Mucosa of descending colon (tissue), 3 donors: ENCODE measurements at places on chromosomes 5 and 9.

DNA sequence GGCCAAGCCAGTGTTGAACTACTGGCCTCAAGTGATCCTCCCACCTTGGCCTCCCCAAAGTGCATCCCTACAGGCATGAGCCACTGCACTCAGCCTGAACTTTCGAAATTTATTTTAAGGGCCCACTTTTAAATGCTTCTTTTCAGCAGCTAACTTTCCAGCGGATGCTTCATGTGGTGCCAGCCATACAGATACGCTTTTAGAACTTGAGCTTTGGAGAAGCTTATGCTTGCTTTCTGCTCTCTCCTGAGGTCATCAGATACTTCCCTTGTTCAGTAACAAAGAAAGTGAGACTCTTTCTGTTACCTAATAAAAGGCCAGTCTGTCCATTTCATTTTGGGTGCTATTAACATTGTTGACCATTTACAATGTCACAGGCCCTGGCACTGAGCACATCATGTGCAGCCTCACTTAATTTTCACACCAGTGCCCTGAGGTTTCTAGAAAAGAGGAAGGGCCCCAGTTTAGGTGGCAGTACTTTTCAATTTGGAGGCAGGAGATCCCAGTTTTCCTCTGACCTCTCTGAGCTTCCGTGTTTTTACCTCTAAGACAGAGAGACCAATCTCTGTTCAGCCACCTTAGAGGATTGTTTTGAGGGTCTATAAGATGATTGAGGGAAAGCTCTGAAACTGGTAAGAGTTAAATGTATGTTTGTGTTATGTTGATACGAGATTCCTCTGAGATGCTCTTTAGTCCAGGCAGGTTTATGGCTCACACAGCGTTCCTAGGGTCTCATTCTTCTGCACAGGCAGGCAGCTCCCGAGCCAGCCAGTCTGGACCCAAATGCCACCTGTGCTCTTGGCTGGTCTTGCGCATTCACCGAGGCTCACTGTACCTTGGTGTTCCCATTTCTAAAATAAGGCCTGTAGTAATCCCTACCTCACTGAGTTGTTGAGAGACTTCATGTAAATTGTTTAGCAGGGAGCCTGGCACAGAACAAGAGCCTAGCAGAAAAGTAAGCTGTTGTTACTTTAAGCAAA, 4.4 kb downstream of the ABL1 start:
- DNase-seq: no peak

- DNase-seq: no peak
These were observed 796 bp upstream of the TPRN start for GRCh38 chr9:137201205-137201868.

- no peak for DNase-seq
These were observed 301.5 kb upstream of the CCNG1 start for GRCh38 chr5:163135849-163136248.

DNA sequence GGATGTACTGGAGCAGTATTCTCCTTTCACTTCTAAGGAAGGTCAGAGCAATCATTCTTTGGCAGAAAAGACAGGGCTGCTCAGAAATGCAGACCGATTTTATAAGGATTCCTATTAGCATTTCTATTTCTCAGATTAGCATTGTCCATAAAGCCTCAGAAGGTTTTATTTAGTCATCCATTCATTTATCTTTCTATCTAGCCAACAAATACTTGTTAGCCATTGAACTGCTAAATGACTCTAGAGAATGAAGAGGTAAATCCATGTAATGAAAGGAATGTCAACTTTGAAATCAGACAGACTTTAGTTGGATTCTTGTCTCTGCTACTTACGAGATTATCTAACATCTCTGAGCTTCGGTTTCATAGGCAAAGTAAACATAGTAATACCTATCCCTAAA, 165.2 kb downstream of the SLC25A46 start:
- DNase-seq: no peak

GRCh38 chr9:136606687-136607333, 55.9 kb upstream of the EGFL7 start:
- DNase-seq: peak; percentile 71

- DNase-seq: no peak
These were observed 27.4 kb downstream of the RCL1 start for GRCh38 chr9:4820168-4820567.

- DNase-seq: no peak
These were observed 8.4 kb upstream of the HAND1 start for GRCh38 chr5:154486427-154486866.

- peak; percentile 33 for DNase-seq
These were observed 3.7 kb downstream of the IL3 start for GRCh38 chr5:132064140-132064539.
